ENCODE measurements at places on chromosomes 1 and 21.
A peak's percentile ranks its signal among the peaks of the same experiment; 100 is the strongest.

DNA sequence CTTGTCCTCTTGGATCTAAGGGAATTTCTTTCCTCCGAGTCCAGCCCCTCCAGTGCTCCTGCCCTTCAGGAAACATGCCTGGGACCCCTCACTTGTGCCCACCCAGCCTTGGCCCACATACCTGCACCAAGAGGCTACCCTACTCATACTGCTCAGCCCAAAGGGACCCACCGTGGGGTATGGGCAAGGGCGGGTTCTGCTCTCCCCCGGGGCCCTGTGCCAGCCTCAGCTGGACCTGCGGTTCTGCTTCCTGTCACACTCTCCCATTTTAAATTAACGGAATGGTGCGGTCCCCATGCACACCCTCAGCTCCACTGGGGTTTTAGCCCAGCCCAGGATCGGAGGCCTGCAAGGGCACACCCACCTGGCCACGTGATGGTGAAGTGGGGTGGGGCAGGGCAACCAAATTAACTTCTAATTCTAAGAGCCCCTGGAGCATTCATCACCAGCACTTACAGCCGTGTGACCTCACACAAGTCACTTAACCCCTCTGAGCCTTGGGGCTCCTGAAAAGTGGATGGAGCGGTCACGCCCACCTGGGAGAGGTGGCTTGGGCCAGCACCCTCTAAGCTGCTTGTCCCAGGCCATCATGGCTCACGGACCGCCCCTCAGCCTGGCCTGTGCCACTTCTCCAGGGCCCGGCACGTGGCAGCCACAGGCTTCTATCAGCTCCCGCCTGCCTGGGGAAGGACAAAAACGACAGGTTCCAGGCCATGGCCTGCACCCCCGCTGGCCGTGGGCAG lies 28.3 kb downstream of the TP73 start:
- DNase-seq: no peak

DNA sequence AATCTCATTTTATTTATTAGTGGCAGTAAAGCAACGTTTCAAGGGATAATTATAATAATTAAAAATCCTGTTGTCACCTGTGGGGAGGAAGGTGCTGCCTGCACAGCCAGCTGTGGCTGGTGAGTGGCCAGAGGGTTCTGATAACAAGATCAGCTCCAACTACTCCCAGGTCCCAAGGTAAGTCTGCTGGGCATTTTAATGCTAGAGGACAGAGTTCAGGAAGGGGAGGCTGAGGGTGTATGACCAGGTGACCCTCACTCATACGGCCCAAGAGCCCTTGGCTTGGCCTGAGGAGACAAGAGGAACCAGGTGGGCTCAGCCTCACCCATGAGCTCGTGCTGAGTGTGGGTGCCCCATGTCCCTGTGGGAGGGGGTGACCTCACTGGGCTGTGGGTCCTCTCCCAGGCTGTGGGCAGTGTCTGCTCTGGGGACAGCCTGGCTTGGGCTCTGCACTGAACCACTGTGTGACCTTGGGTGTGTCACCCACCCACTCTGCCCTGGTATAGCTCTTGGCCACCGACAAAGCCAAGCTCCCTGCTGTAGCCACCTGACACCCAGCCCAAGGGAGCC lies 223.8 kb downstream of the PTPRU start:
- DNase-seq: peak; percentile 44

GRCh38 chr1:190019717-190020116 lies 457.9 kb downstream of the BRINP3 start:
- no peak for DNase-seq

DNA sequence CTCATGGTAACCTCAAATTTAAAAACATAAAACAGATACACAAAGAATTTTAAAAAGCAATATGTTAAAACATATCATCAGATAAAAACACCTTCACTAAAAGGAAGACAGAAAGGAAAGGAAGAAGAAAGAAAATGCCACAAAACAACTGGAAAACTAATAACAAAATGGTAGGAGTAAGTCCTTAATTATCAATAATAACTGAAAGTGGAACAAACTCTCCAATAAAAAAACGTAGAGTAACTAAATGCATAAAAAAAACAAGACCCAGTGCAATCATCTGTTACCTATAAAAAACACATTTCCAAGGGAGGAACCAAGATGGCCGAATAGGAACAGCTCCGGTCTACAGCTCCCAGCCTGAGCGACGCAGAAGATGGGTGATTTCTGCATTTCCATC lies 47.1 kb upstream of the ACADM start:
- no peak for DNase-seq

GRCh38 chr1:230415405-230416132 lies 10.6 kb downstream of the PGBD5 start:
- no peak for DNase-seq

DNA sequence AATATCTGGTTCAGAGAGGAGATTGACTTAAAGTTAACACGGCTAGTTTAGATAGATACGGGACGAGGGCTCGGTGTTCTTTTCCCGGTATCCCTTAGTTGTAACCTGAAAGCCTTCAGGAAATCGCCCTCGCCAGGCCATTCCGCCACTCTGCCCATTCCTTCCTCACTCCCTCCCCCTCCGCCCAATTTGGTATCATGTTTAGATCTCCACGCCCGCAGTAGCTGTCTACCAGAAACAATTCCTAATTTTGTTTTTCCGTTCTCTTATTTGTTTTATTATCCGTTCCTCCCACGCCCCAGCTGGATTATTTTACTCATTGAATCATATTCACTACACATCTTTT lies 685 bp upstream of the VAMP4 start:
- DNase-seq: peak; percentile 73

DNA sequence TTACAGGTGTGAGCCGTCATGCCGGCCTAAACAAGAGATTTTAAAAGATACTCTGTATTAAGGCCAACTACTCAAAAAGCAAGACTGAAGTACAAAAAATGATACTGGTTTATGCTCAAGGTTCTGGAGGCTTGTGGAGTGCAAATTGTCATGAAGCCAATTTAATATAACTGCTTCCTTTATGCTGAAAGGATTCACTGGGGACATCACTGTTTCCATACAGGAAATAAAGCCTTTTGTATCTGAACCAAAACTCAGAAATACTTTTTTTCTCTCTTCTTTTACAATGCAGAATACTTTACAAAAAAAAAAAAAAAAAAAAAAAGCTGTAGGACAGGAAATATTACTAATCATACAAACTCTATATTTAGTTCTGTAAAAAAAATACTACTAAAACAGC lies 55.5 kb upstream of the CNN3 start:
- DNase-seq: no peak

GRCh38 chr1:205257735-205258134 lies 30.0 kb downstream of the TMCC2 start:
- DNase-seq: no peak

DNA sequence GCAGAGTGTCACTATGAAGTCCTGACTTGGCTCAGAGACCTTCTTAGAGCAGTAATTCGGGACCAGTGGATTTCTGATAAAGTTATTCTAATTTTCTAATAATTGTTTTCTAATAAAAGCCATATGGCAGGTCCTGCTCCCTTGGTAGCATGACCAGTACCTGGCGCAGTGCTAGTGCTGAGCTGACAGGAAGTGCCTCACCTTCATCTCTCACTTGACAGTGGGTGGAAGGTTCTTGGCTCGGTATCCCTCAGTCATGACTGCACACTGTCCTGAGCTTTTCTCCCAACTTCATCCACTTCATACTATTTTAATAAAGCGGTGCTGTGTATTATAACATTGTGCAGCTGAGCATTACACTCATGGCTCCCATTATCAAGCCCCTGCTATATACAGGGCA lies 14.1 kb downstream of the VANGL1 start:
- no peak for DNase-seq

DNA sequence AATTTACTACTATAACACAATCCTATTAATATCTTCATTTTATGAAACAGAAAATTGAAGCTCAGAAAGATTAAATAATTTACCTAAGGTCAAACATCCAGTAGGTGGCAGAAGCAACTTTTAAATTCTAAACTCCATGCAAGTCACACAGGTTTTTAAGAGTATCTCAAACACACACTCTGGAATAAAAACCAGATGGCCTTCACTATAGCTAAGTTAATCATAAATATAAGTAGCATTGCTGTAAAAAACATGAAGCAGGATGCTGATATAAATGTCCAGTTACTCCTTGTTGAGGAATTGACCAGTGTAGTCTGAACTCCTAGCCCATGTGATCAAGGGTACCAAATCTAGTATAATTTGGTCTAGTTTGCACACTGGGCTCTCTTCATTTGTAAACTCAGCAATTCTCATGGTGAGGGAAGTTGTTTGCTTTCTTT lies 9.4 kb upstream of the FMO3 start:
- DNase-seq: no peak

DNA sequence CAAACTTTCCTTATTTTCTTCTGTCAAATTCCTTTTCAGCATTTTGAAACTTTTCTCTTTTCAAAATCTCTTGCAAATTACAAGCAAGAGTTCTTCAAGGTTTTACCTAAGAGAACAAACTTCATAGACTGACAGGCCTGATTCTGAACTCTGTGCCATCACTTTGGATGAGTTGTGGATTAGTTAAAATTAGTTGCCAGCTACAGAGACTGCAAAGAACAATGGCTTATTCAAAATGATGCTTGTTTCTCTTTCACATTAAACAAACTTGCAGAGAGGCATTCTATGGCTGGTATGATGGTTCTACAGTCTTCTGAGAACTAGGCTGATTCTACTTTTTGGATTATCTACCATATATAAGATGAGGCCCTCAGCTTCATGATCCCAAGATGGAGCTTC lies 3.8 kb downstream of the LRRC8B start:
- no peak for DNase-seq

DNA sequence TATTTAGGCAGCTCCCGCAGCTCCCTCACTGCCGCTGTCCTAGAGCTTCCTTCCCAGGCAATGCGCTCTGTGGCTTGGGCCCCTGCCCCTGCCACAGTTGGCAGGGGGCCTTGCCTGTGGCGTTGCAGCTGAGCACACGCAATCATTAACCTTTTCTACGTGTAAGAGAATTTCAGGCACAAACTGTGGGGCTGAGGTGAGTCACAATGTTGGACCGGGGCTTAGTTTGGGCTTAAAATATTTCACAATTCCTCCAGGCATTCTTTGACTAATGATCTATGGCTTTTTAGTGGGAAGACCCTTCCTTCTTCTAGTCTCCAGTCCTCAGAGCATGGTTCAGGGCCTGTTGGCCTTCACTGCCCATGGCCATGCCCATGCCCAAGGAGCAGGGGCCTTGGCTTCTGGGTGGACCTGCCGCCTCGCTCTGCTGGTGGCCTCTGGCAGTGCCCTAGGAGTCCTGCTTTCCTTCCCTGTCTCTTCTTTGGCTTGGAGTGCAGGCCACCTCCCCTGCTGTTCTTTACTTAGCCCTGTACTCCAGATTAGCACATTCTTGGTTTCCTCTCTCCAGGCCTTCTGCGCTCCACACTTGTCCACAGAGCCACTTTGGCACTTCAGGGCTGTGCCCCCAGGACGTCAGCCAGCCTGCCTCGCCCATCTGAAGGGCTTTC lies 39.2 kb downstream of the MAPKAPK2 start:
- DNase-seq: peak; percentile 58

DNA sequence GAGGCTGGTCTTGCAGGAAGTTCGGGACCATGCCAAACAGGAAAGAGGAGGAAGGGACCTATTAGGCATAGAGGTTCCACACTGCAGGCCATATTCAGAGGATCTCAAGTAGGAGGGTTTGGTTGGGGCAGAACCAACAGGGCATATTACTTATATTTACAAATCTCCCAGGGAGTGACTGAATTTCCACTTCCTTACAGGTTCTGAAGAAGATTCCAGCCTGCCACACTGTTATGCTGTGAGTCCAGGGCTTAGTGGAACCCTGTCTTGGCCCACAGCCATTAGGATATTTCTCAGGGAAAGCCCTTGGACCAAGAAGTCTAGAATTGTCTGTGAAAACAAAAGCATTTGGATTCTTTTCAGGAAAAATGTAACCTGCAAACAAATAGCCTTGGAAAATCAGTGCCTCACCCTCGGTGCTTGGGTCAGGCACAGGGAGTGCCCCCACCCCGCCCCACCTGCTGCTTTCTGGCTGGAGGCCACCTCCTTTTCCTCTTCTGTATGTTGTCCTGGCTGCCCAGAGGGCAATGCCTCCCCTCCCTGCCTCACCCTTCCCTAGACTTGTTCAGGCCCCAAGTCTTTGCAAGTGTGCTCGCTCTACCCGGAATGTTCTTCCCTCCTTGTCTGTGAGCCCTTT lies 41.0 kb upstream of the JUN start:
- DNase-seq: no peak

DNA sequence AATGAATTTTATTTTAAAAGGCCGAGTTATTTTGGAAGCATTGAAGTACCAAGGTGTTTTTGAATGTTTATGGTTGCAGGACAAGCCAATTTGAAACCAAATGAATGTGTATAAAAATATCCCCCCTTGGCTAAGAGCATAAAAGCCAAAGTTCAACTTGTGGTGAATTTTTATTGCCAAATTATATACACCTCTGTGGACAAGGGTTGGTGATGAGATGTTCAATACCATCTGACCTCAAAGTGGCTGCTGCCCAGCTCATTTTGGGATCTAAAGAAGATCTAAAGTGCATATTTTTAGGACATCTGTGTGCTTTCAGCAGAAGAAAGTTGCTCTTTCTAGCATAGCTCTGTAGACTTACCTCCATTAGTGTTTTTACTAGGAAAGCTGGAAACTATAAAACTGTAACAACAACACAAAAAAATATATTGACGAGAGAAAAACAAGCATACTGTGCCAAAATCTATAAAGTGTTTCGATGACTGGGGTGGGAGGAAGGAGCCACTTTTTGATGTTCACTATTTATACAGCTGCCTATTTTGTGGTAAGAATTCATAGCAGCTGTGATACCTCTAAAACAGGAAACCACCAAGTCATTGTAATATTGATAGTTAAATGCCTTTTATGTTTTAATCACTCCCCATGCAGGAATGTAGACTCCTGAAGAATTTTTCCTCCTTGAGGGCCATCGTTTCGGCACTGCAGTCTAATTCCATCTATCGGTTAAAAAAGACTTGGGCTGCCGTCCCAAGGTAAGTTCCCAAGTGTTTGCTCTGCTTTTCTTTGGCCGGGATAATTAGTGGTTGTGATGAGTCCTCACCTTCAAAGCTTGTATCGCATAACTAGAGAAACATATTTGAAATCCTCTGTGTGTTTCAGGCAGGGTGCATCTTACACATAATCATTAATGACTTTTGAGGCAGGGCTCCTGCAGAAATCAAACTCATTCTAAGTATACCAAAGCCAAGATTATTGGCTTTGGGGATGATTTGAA lies 83.2 kb downstream of the RGL1 start:
- no peak for DNase-seq

- DNase-seq: no peak
Observed at GRCh38 chr1:197688233-197688632, 87.0 kb downstream of the DENND1B start.

- DNase-seq: no peak
Observed at GRCh38 chr1:221241157-221241556, 361.9 kb downstream of the HLX start.

- DNase-seq: peak; percentile 34
Observed at GRCh38 chr1:17890815-17891191, 135.7 kb downstream of the ACTL8 start.

DNA sequence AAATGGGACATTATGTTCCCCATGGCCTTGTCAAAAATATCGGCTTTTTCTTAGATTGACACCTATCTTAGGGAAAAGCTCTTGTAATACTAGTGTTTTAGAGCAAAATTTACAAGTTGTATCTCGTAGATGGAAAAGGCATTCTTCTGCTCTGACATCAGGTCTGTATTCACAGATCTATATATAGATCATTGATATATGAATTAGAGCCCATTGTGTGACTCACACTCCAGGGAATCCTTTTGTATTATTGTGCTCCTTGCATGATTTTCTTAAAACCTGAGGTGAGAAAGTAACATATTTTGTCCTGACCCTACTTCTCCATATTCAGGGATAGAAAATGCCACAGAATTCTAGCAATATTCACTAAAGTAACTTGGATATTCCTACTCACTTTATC lies 1160.8 kb upstream of the B3GALT2 start:
- no peak for DNase-seq

- DNase-seq: no peak
Observed at GRCh38 chr1:17167041-17167785, 37.7 kb upstream of the PADI1 start.

GRCh38 chr1:165696625-165697100 lies 1.7 kb downstream of the ALDH9A1 start:
- DNase-seq: no peak
